CD4-positive, alpha-beta memory T cell (primary cell): ENCODE measurements at places on chromosomes 7 and 10.

GRCh38 chr7:74007242-74007567 lies 20.8 kb upstream of the ELN start:
- DNase-seq, result no peak

DNA sequence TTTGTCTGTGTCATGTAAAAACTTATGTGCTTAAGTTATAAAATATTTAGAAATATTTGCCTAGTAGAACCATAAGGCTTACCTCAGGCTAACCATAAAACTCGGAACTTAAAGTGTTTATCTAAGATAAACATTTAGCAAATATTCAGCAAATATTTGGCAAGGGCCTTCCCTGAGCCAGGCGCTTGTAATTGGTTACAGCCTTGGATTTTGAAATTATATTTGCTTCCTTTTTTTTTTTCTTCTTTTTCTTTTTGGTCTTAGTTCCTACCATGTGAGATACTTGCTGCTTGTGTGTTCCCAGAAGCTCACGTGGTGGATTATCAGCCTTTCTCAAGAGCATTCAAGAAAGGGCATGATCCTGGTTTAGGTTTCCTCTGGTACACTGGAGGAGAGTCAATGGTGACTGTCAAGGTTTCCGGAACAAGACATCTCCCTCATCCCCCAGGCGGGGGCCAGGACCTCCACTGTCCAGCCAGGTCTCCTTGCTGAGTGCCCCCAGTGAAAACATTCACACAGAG lies 5.2 kb upstream of the BRI3 start:
- DNase-seq, result no peak

- peak; percentile 61 for DNase-seq
Measured at GRCh38 chr7:1175967-1176851, 16.2 kb upstream of the ZFAND2A start.

- no peak for DNase-seq
Measured at GRCh38 chr10:132677473-132678227, 108.3 kb downstream of the NKX6-2 start.

GRCh38 chr7:132206594-132206993 lies 369.7 kb downstream of the PLXNA4 start:
- DNase-seq, result no peak

- DNase-seq, result no peak
Measured at GRCh38 chr10:119477444-119477843, 65.1 kb downstream of the RGS10 start.

DNA sequence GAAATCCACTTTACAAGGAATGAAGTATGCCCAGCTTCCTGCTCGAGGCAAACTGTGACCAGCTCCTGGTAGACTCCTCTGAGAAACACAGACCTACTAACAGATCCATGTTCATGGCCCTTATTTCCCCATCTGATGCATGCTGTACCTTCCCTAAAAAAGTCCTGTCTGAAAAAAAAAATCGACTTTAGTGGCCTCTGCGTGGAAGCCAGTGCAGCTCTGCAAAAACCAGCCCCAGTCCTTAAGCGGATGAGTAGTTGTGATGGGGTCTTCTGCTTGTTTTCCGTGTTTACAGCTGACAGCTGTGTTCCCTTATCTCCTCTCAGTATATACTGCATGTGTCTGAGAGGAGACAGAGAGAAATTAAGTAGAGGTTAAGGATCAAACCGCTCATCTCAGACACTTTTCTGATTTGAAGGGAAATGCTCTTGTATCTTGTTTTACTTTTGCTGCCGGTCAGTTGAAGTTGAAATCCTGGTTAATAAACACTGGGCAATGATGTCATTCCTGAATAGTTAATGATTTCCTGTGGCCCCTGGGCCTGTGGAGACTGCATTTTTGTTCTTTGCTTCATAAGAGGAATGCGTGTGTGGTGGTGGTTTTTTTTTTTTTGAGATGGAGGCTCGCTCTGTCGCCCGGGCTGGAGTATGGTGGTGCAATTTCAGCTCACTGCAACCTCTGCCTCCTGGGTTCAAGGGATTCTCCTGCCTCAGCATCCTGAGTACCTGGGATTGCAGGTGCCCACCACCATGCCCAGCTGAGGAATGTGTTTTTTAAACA lies 67.6 kb downstream of the DOCK1 start:
- no peak for DNase-seq

DNA sequence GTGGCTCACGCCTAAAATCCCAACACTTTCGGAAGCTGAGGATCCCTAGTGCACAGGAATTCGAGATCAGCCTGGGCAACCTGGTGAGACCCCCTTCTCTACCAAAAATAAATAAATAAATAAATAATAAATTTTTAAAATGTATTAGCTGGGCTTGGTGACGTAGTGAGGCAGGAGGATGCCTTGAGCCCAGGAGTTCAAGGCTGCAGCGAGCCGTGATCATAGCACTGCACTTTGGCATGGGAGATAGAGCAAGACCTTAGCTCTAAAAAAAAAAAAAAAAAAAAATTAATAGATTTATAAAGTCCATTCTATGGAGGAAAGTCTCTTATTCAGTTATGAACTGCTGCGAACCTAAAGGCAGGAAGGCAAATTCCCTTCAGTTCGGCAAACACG lies 1.1 kb upstream of the PTPN12 start:
- DNase-seq, result no peak

GRCh38 chr7:76206633-76207032 lies 4.9 kb downstream of the SRRM3 start:
- DNase-seq, result no peak

DNA sequence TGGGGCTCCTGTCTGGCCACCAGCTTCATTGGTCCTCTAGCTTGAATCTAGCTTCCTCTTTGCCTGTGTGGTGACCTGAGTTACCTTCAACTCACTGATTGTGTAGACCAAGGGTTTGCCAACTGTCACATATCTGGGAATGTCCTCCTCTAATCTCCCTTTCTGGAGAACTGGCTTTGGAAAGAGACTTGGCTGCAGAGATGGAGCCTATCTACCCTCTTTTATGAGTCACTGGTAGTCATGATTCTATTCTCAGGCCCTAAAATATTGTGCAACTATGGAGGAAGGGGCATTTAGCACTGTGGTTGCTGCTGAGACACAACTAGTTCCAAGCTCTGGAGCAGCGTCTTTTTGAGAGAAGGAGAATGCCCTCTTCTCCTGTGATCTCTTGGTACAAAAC lies 691.3 kb downstream of the KCNMA1 start:
- DNase-seq, result no peak

DNA sequence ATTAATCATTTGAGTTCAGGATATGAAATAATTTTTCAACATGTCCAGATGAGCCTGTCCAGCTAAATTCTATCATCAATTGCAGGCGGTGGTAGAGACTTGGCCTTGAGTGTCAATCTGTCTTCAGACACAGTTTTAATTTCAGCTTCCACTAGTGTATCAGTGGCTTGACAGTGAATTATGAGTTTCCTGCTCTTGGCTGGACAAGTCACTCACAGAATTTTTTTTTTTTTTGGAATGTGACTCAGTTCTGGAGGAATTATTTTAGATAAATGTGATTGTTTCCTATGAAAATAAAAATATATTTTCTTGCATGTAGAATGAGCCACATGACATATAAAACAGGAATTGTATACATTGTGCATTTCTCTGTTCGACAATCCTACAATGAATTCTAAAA lies 319.9 kb upstream of the AKR1E2 start:
- no peak for DNase-seq

DNA sequence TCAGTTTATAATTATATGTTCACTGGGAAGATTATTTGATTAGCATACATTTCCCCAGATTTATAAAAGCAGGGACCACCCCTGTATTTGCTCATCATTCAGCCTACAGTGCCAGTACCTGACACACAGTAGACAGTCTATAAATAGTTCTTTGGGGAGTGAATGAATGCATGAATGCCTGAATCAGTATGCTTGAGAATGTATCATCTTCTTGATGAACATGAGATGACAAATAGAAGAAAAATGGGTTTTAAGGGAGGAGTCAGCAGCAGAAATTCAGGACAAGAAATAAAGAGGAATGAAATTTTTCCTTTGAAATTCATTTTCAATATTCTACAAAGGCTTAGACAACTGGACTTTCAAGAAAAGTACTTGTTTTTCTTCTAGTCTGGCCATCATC lies 295.8 kb upstream of the LRRTM3 start:
- DNase-seq, result no peak

DNA sequence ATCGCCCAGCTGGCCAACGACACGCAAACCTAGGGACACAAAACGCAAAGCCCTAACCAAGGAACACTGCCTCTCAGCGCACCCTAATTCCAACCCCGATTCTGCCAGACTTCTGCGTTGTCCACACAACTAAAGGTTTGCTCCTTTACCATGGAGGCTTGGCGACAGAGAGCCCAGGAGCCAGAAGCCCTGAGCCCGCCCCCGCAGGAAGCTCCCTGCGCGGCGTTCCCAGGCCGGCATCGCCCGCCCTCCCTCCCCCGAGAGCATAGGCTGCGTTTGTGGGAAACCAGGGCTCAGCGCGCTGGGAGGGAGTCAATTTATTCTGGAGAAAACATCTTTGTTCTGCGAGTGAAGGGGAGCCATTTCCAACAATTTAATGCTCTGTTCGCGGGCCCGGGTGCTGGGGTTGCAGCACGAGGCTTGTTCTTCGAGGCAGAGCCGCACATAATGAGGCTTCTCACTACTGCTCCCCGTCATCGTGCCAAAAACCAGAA lies 103.9 kb downstream of the GRID1 start:
- DNase-seq, result no peak

GRCh38 chr7:90889210-90889609 lies 293.1 kb downstream of the CDK14 start:
- DNase-seq, result no peak

- DNase-seq, result no peak
Measured at GRCh38 chr7:20785157-20786048, 1.3 kb downstream of the SP8 start.

DNA sequence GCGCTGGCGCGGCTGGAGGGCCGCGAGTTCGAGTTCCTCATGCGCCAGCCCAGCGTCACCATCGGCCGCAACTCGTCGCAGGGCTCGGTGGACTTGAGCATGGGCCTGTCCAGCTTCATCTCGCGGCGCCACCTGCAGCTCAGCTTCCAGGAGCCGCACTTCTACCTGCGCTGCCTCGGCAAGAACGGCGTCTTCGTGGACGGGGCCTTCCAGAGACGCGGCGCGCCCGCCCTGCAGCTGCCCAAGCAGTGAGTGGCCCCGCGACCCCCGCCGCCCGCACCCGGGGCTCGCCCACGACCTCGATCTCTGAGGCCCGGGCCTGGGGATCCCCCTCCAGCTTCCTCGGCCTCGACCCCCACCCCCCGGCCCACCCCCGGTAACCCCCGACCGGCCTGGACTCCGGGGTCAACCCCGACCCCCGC lies 537 bp downstream of the FOXK1 start:
- peak; percentile 30 for DNase-seq

- no peak for DNase-seq
Measured at GRCh38 chr7:42735081-42735480, 176.8 kb downstream of the C7orf25 start.

DNA sequence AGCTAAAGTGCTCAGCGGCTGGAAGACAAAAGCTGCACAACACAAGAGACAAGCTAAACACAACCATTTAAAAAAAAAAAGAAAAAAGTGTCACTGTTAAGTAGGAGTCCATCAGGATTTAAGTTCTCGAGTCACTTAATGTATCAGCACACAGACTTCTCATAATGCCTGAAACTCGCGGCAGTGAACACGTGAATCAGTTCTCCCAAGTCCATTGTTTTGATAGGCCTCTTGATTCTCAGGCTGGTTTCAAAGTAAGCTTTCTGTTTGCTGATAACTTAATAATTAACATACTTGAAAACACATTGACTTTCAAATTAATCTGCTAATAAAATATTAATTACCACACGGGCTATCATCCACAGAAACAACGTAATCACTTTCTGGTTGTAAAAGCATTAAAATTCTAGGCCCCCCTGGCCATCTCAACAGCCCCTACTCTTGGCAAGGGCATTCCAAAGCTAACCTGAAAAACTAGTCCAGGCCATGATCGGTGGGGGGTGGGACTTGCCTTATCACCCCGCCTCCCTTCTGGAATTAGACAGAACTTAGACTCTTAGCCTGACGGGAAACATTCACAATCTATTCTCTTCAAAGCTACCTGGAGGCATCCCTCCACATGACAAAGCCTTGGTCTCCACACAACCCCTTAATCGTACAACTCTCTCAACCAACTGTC lies 129.0 kb downstream of the DIP2C start:
- no peak for DNase-seq

- peak; percentile 23 for DNase-seq
Measured at GRCh38 chr7:115135769-115136410, 214.0 kb downstream of the MDFIC start.

DNA sequence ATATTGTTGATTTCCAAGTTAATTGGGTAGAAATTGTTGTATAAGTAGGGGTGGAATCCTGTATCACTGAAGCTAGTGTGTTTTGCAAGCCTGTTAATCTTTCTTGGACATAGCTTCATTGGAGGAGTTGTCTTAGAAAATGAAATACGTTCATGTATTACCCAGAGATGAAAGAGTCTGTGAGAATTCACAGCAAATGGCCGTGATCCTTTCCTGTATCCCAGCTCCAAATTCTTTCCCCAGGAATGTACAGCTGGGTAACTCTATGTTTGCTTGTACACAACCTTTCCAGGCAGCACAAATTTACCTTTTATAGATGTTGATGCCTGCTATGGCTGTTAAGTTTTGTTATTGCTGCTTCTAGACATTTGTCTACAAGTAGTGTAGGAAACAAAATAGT lies 18.7 kb downstream of the MYPN start:
- no peak for DNase-seq

DNA sequence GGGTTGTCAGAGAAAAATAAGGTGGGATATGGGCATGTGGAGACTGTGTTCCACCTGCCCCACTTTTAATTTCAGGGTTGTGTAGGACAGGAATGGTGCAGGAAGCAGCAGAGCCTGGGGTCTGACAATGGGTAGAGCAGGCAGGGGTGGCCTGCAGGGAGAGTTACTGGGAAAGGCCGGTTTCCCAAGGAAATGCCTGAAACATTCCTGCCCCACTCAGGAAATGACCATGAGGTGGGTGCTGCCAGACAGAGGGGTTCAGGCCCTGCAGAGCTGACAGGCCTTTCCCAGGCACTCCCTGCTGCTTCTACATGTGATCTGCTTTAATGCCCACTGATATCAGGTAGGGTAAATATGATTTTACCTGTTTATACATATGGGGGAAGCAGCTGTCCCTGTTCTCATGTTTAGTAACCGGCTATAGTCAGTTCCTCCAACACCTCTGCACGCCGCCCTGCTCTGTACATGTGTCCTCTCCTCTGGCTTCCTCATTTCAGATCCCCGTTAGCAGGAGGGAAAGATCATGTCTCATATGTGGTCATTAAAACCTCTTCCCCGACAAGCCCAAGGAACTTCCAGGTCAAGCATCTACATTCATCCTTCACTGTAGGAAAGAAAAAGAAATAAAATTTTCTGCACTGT lies 118.6 kb upstream of the PRSS58 start:
- no peak for DNase-seq

- no peak for DNase-seq
Measured at GRCh38 chr10:92366412-92367021, 75.5 kb downstream of the MARCHF5 start.

- DNase-seq, result peak; percentile 4
Measured at GRCh38 chr7:104160375-104160774, 47.4 kb downstream of the ORC5 start.
